ENCODE measurements at places on chromosomes 4 and X.

- no peak for DNase-seq
Observed at GRCh38 chrX:127457161-127457560, 595.0 kb downstream of the ACTRT1 start.

DNA sequence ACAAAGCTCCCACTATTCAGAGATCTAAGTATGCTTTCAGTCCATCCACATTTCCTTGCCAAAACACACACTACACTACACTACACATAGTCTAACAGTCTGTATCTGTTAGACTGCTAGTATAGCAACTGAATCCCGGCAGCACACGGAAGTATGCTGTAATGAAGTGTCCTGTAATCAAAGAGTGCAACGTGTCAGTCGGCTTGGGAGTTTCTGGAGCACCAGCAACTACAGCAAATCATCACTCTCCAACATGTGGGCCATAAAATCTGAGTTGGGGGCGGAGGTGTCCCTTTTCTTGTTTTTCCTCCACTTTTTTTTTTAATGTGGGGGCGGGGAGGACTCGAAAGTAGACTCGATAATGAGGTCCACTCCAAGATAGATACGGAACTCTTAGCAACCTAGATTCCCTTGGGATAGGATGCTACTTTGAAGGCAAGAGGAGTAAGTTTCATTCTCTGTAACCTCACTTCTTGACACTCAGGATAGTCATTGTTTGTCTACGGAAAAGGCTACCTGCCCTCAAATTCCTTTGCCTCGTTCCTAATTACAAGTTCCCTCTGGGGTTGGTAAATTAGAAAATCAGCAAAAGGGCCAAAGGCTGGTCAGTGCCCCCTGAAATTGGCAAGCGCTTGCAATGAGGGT is 722 bp downstream of the SLC10A7 start:
- no peak for DNase-seq

- DNase-seq = no peak
Observed at GRCh38 chr4:175509320-175509719, 302.7 kb downstream of the GPM6A start.

DNA sequence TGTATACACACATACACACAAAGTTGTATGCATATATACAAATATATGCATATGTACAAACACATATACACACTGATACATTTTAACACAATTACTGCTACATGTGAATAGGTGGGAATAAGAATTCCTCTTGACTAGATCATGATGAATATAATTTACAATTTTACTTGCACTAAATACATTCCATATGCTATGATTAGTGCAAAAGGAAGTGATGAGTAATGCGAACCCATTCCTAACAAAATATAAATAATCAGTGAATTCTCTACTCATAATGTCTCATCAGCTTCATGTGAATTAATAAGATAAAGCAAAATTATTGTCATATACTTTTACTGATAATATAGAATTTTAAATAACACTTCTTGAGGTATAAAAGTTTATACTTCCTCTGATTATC is 1077.3 kb upstream of the PCDH10 start:
- DNase-seq = no peak

DNA sequence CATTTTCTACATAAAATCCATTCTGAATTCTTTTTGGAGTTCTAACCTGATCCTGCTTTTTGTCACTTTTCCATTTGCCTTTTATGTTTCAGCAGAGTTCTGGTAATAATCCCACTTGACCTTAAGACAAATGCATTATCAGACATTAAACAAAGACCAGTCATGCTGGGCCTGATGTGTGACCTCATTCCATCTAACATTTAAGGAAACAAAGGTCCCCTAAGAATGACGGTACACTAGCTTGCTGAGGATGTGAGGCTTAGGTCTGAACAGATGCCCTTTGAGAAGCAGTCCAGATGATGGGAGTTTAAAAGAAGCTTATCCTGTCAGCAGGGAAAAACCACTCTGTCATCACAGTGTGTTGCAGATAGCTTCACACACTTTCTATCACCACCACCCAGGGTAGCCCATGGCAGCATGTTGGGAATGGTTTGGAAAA is 38.1 kb upstream of the PDE5A start:
- no peak for DNase-seq

- DNase-seq = no peak
Observed at GRCh38 chrX:2709556-2709955, 18.5 kb downstream of the CD99 start.

DNA sequence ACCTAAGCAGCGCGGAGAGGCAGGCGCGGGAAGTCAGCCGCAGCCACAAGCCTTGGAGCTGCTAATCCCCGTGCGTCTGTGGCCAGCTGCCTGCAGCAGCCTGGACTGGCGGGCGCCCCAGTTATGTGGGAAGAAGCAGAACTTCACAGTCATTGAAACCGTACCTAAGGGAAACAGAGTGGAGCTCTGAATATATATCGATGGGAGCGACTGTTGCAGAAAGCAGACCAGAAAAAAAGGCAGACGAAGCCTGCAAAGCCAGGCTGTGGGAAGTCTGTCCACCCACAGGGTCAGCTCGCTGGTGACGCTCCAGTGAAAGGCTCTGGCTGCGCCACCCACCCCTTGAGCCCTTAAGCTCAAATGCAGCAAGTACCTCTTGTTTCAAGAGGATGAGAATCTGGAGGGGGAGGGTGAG is 24.7 kb downstream of the KCNE5 start:
- DNase-seq = no peak

GRCh38 chrX:105191878-105192277 is 28.6 kb downstream of the TEX13A start:
- DNase-seq = no peak

DNA sequence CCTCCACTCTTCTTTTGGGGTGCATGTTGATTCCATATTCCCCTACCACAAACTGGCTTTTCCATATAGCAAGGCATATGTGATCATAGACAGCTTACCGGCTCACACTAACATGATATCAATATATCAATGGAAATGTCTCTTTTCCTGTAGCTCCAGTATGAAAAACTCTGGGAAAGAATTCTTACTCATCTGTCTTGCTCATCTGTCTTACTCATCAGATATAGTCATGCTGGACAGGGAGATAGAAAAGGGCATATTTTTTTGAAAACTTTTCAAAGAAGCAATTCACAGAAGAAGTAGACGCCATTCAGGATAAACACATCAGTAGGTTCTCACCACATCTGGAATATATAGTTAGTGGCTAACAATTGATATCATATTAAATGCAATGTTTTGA is 794.7 kb downstream of the RAB28 start:
- no peak for DNase-seq

DNA sequence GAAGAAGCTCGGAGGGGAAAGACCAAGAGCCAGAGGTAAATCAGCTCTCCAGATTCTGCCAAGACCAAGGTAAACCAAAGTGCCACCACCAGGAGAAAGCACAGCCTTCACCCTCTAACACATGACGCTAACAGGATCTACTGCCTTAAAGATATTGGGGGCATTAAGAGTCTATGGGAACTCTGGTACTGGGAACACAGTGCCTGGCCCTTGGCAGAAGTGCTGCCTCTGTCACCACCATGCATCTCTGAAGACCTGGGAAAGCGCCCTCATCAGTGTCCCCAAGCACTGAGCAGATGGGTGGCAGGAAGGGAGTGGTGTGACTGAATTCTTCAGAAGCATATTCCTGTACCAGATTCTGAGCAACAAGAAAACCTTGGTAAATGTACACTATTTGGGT is 1.3 kb downstream of the QDPR start:
- DNase-seq = no peak

- peak; percentile 52 for DNase-seq
Observed at GRCh38 chrX:39855748-39856129, 242.0 kb downstream of the BCOR start.

- no peak for DNase-seq
Observed at GRCh38 chr4:139675651-139676050, 10.0 kb downstream of the MGST2 start.

DNA sequence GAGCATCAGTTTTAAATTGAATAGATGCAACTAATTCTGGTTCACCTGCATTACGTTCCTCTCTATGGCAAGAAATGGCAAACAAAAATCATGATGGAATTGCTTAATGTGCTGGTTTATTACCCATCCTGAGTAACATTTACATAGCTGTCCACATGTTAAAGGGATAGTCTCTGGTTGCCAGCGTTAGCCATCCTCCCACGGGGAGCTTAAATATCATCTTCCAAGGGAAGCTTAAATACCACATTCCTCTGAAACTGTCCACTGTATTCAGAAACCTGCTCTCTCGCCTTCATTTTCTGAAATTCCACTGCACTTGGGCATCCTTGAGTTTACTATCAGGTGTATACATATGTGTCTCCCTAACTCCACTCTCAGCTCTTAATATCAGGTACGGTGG is 586.6 kb downstream of the TLL1 start:
- DNase-seq = no peak

DNA sequence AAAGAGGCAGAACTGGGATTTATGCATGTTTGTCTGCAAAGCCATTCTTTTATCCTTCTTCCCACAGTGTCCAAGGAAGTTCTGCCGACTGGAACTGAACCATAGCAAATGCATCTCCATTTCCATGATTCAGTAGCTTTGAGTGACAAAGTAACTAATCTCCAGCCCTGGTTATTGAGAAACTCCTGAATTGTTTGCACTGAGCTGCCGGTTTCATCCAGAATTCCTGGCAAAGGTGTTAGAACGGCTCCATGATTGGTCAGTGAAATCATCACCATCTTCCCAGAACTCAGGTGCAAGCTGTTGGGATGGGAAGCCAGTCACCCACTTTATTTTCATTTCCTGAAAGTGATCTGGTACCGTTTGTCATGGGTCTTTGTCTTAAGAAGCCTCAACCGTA is 47.0 kb upstream of the SLC34A2 start:
- DNase-seq = no peak

GRCh38 chr4:3411676-3412075 is 30.1 kb upstream of the HGFAC start:
- DNase-seq = no peak

GRCh38 chr4:14023036-14023435 is 395.5 kb upstream of the BOD1L1 start:
- DNase-seq = no peak

- no peak for DNase-seq
Observed at GRCh38 chrX:471281-471680, 84.6 kb upstream of the PPP2R3B start.

- no peak for DNase-seq
Observed at GRCh38 chr4:95318483-95318882, 230.3 kb downstream of the UNC5C start.

- peak; percentile 4 for DNase-seq
Observed at GRCh38 chr4:121255986-121256750, 92.0 kb upstream of the TNIP3 start.

GRCh38 chrX:15203694-15204093 is 66.2 kb downstream of the ASB9 start:
- no peak for DNase-seq

- no peak for DNase-seq
Observed at GRCh38 chr4:101238706-101239105, 108.6 kb downstream of the PPP3CA start.

GRCh38 chr4:8854931-8855330 is 16.7 kb downstream of the HMX1 start:
- no peak for DNase-seq

- no peak for DNase-seq
Observed at GRCh38 chrX:152913910-152914309, 16.0 kb downstream of the ZNF185 start.

DNA sequence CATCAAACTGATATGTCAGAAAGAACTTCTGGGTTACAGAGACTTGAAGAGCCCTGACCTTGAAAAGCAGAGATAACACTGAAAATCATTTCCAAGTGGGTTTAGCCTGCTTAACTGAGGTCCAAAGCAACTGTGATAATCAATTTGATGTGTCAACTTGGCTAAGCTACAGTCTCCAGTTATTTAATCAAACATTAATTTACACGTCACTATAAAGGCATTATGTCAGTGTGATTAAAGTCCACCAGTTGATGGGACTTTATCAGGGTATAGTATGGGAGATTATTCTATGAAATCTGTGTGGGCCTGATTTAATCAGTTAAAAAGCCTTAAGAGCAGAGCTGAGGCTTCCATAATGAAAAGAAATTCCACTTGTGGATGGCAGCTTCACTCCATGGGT is 69.1 kb upstream of the PRSS48 start:
- DNase-seq = no peak

DNA sequence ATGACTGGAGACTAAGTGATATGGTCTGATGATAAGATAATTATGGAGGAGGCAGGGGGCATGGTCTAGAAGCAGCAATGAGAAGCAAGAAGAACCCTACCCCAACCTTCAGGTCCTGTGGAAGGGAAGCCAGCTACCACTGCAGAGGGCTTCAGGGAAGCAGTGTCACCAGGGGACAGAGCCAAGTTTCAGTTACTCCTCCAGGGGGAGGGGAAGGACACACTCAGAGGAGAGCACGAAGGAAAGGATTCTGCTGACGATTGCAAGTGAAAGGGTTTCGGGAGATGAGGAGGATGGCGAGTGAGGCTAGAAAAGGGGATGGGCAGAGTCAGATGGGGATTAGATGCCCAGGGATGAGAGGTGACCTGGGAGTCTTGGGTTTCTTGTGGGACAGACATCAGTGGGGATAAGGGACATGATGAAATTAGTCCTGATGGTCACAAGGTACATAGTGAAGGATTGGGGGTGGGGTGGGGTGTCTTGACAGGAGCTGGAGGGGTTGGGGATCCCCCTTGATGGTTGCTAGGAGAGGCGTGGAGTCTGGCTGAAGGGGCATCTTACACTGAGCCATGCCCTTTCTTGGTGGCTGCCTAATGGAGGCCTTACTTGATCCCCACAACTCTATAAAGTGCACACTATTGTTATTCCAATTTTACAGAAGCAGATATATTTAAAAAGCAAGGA is 45.4 kb downstream of the TIGD4 start:
- no peak for DNase-seq

Measured in activated naive CD8-positive, alpha-beta T cell treated with anti-CD3 and anti-CD28 coated beads, Interleukin-2, amount 50 U/mL, for 16 hours (primary cell).